Vagina (tissue), 2 donors: ENCODE measurements at places on chromosomes 7 and 10. TPM values are rescaled to one million over a fixed set of nuclear protein-coding genes. Genes with fewer than 3 reads are reported as not detected.
A peak's percentile ranks its signal among the peaks of the same experiment; 100 is the strongest.

The BTBD16 gene
- not detected for total RNA-seq

DNA sequence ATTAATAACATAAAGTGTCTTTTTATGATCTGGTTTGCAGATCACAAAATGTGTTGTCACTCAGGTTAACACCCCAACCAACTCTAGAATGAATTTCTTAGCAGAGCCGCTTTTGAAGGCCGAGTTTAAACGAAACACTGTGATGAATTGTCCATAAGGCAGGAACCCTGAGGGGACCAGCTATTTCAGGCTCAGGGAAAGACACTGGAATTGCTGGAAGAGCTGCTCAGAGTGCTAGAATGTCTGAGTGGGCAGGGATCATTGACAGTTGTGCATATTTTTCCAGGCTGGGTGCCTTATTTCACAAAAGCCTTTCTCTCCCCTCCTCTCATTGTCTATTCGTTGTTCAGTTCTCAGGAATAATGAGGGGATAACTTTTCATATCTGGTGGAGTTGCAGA, 68.7 kb upstream of the PRKG1 start:
- DNase-seq = no peak

The SMKR1 gene
- total RNA-seq = not detected

- DNase-seq = no peak
Measured at GRCh38 chr7:106954840-106955239, 89.7 kb upstream of the PRKAR2B start.

The BRAT1 gene
- 66.0 TPM for total RNA-seq

The IGFBP3 gene
- total RNA-seq = 197 TPM

DNA sequence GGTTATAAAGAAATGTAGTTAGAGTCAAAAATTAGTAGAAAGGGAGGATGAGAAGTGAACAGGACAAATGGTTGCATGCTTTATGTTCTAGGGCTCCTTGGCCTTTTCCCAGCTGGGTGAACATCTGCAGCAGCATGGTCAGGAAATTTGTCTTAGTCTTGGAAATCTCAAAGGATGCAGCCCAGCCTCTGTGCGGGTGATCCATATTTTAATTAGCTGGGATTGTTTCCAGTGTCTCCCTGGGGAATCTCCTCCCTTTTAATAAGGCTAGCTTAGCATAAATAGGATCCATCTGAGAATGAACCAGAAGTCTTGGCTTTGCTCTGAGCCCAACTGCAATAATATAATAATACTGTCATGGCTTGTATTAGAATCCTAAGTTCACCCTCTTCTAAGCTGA, 198.3 kb downstream of the PRKG1 start:
- no peak for DNase-seq

The CD36 gene
- total RNA-seq = 102 TPM

The SGCE gene
- 84.0 TPM for total RNA-seq

- no peak for DNase-seq
Measured at GRCh38 chr7:102967798-102968197, 55.0 kb downstream of the LRRC17 start.

DNA sequence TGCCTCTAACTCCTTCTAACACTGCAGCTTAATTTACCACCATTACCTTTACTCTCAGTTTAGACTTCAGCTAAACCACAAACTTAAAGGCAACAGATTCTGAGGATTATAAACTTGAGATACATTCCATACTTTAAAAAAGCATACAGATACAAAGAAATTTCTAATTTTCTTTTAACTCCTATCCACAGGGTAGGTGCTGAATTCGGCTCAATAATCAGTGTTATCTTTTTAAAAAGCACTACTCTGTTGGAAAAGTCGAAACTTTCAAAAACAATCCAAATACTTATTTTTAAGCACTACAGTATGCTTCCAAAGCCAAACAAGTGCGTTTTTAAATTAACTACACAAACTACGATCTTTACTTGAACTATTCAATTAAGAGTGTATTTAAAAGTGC, 1.0 kb downstream of the SMNDC1 start:
- DNase-seq = no peak

DNA sequence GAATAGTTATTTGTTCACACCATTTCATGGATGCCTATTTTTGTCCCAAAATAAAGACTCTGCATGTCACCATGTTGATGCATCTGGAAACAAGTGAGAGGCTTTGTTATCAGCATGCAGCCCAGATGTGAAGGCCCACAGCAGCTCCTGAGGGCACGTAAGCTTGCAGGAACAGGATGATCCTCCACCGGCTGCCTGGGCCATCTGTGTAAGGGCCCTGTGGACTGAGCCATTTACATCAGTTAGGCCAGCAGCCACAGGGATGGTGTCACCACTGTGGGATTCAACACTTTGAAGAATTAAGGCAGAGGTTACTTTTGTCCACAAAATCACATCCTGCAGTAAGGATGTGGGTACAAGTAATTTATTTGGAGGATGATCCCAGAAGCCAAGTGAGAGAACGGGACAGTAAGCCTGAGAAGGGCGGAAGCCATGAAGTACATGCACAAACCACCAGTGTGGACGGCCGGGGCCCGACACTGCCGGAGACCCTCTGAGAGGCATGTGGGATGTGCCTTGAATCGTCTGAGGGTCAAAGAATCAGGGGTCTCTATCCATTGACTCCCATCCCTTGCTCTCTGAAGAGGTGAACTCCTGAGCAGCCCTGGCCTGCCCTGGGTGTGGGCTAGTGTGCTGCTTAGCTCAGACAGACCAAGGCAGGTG, 609.7 kb downstream of the DNAJB6 start:
- DNase-seq = no peak

GRCh38 chr7:92534572-92534971, 6.0 kb downstream of the RBM48 start:
- no peak for DNase-seq

The MYL10 gene
- not detected for total RNA-seq

DNA sequence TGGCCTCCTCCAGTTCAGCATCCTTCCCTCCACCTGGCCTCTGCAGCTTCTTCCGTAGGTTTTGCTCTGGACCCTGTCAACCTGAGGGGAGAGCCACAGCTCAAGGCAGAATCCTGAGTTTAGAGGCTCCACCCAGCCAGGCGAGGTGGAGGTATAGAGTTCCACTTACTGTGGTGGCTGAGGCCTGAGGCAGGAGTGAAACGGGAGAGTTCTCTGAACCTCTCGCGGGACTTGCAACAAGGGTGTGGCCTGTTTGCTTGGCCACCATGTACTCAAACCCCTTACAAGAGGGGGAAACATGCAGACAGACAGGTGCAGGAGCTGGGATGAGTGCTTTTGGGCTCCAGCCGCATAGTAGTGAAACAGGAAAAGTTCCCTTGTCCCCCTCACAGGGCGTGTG, 154.0 kb upstream of the C7orf33 start:
- no peak for DNase-seq

The RBM20 gene
- 5.2 TPM for total RNA-seq

GRCh38 chr10:14173706-14174594, 156.8 kb downstream of the FRMD4A start:
- DNase-seq = no peak

The ANKRD61 gene
- not detected for total RNA-seq

- DNase-seq = no peak
Measured at GRCh38 chr10:84846658-84847316, 518.4 kb downstream of the CCSER2 start.

The CDCA7L gene
- total RNA-seq = 44.0 TPM

- DNase-seq = no peak
Measured at GRCh38 chr10:103564776-103565520, 71.4 kb downstream of the NEURL1 start.

The STEAP4 gene
- 41.7 TPM for total RNA-seq

DNA sequence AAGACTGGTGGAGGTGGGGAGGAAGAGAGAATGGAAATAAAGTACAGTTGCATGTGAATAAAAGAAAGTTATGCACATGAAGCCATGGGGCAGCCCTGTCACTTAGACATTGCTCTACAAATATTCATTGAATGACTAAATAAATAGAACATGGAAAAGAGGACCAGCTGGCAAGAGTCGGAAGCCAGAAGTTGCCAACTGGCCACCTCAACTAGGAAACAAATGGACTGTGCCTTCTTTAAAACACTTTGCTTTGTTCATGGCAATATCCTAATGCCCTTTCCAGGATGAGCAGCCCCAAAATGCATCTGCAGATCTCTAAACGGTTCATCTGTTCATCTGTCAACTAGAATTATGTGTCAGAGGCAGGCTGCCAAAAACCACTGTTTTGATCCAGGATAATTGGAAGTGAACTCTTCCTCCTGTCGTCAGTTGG, 157.3 kb downstream of the NOC3L start:
- no peak for DNase-seq

- DNase-seq = no peak
Measured at GRCh38 chr7:2440608-2441245, 35.5 kb downstream of the GRIFIN start.

DNA sequence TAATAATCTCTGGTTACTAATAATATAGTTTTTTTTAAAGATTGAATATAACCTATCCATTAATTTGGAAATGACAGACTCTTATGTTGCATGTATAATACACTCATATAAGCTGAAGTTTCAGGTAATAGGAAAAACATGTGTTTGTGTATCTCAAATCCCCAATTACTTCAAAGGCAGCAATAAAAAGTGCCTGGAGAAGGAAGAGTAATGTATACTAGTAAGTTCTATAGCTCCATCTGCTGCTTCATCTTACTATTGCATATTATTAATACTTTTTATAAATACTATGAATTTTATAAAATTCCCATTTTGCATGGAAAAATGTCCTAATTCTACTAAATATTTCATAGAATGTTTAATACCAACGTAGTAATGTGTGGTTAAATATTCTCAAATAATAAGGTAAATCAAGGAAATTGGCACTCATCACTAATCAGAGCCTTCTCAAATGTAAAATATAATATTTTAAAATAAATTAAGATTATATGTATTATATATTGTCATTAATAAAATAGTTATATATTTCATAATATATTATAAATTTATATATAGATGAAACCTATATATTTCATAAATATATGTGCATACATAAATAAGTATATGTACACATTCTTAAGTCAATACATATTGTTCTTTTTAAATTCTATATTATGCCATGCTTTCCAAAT, 311.9 kb downstream of the HGF start:
- no peak for DNase-seq

The LIPJ gene
- not detected for total RNA-seq

DNA sequence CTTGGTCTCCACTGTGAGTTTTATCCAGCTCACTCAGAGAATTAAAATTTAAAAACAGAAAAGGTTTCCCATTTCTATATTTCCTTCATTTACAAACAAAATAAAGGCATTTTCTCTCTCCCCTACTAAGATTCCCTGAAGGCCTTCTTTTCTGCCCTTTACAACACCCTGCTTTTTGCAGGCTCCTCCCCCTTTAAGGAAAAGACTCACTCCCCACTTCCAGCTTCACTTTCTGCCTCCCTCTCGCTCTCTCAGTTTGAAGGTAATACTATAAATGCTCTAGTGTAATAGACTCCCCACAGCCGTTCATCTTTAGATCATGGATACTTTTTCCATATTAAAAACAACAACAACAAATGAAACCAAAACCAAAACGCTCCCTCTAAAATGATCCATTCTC, 53.3 kb downstream of the CDHR3 start:
- DNase-seq = no peak

DNA sequence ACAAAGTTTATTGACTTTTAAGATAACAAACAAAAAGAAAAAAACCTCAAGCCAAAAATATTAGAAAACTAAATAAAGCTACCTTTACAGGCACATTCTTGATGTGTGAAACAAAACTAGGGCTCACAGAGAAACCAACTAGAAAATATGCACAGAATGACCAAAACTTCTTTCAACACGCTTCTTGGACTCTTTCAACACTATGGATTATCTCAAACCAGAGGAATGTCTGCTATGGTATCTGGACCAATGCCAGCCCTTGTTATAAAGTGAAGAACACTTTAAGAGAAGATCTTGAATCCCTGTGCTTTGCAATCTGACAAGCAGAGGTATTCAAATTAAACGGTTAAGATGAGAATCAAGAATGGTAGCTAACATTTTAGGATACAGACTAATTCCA, 76.6 kb downstream of the DNAJC1 start:
- DNase-seq = no peak

The CDHR1 gene
- 6.4 TPM for total RNA-seq

GRCh38 chr7:1065585-1066241, 21.4 kb downstream of the GPR146 start:
- no peak for DNase-seq

DNA sequence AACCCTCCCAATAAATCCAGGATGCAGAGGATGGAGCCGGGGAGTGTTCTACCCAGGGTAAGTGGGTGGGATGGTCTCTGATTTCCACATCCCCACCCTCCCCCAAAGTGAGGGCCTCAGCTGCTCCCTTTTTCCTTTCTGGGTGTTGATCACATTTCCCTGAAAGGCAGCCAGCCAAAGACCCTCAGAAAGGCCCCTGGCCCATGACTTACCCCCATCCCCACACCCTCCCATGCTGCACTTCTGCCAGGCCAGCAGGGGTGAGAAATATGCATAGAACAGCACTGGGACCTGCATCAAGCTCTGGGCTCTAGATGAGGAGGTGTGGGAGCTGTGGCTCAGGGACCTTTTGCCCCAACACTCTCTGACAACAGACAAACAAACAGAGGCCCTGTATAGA, 927.3 kb upstream of the ZNF722 start:
- peak; percentile 74 for DNase-seq

DNA sequence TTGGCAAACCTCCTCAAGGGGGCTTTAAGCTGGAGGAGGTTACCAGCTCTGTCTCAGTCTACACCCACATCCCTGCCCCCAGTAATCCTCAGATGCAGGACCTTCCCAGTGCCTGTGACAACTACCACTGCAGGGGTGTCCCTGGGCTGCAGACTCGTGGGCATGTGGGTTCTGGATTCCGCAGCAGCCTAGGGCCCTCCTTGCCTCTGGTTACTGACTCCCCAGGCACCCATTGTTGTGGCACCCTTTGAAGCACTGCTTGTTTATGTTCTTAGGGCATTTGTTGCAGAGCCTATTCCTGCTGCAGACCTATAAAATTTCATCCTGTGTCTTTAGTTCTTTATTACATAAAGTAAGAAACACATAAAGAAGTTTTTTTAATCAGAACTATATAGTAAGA, 51.1 kb upstream of the GJD4 start:
- no peak for DNase-seq

DNA sequence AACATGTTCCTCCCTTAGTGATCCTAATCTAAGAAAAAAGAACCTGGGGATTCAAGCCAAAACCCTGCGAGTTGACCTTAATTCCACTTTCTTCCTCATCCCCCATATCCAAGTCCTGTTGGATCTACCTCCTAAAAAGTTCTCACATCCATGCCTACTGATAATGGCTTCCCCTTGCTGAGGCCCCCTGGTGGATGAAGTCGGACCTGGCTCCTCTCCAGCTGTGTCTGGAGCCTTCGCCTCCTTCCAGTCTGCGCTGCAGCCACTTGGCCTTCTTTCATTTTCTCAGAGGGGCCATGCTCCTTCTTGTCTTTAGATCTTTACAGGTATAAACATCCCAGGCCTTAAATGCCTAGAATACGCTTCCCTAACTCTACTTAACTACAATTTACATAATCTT, 8.1 kb downstream of the PDE1C start:
- no peak for DNase-seq

The COL17A1 gene
- 149 TPM for total RNA-seq

DNA sequence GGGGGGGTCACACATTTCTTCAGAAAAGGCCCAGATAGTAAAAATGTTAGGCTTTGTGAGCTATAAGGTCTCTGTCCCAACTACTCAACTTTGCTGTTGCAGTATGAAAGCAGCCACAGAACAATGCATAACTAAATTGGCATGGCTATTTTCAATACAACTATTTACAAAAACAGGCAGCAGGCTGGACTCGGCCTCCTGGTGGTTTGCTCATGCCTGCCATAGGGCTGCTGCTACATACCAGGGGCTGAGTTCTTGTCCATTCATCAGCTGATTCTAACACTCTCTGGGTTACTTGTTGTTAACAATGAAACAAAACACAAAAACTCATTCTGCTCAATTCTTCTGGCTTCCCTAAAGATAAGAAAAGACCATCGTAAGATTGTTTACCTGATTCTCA, 109.4 kb upstream of the ADAM12 start:
- no peak for DNase-seq
